ENCODE measurements at places on chromosomes 3 and 15.

GRCh38 chr3:74897006-74897405 is 282.5 kb upstream of the CNTN3 start:
- no peak for DNase-seq

DNA sequence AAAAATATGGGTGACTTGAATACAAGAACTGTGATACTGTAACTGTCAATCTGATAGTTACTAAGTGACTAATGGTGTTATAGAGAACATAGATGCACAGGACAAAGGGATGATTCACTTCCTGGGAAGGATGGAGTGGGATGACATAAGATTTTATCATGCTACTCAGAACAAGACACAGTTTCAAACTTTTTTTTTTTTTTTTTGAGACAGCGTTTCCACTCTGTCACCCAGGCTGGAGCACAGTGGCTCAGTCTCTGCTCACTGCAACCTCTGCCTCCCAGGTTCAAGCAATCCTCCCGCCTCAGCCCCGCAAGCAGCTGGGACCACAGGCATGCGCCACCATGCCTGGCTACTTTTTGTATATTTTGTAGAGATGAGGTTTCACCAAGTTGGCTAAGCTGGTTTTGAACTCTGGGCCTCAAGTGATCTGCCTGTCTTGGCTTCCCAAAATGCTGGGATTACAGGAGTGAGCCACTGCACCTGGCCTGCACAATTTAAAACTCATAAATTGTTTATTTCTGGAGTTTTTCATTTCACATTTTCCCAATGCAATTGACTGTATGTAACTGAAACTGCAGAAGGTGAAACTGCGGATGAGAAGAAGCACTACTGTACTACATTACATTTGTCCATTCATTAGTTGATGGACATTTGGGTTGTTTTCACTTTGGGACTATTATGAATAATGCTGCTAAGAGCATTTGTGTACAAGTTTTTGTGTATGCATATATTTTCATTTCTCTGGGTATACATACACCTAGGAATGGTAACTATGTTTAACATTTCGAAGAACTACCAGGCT is 40.6 kb downstream of the ADIPOQ start:
- no peak for DNase-seq

DNA sequence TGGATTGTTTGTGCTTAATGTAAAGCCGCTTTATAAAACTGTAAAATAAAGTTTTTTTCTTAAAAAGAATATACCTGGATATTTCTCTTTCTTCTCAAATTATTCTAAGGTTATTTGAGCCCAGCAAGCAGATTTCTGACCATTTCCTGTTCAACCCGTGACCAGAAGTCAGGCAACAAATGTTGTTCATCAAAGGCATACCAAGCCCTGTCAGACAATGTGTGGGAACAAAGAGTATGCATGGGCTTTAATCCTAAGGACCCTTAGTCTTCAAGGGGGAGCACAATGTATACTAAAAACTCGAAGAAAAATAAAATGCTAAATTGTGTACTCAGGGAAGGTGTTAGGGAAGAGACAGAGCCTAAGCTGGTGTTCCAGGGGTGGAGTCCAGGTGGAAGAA is 26.6 kb upstream of the PAQR5 start:
- no peak for DNase-seq

GRCh38 chr3:37075955-37076354 is 82.6 kb downstream of the MLH1 start:
- no peak for DNase-seq

- DNase-seq = no peak
Observed at GRCh38 chr3:127697551-127698240, 24.9 kb downstream of the ABTB1 start.

DNA sequence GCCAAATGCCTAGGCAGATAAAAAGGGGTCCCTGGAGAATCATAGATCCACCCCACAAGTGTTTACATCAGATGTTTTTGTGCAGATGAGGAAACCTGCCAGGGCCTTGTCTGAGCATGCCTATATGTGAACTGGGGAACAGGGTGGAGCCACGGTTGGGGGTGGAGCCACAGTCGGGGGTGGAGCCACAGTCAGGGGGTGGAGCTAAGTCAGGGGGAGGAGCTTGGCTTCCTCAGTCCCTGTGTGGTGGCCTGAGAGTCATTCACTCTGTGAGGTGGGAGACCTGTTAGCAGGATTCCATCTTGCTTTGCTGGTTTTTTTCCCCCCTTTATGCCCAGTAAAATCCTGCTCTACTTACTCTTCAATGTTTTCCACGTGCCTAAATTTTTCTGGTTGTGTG is 57.8 kb upstream of the TGFBR2 start:
- no peak for DNase-seq

GRCh38 chr3:49906073-49906743 is 2.5 kb upstream of the MST1R start:
- DNase-seq = peak; percentile 22

GRCh38 chr15:79004336-79004735 is 59.5 kb upstream of the CTSH start:
- no peak for DNase-seq

DNA sequence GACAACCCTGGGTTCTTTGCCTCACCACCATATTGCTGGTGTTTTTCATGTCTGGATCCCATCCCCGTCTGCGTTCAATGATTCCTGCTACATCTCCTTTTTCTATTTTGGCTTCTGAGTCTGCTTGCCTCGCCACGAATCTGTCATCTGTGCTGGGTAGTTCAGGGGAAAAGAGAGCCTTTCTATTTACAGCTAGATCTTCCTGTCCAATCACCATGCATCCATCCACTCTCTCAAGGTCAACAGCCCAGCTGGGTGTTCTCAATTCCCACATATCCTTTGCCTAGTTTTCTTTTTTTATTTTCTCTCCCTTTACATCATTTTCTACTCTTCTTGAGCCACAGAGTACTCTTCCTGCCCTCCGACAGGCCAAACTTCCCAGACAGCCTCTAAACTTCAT is 104.8 kb upstream of the RAD18 start:
- DNase-seq = no peak

- DNase-seq = no peak
Observed at GRCh38 chr3:45760878-45761711, 35.2 kb downstream of the SLC6A20 start.

GRCh38 chr3:190840146-190840545 is 22.3 kb downstream of the GMNC start:
- DNase-seq = no peak

DNA sequence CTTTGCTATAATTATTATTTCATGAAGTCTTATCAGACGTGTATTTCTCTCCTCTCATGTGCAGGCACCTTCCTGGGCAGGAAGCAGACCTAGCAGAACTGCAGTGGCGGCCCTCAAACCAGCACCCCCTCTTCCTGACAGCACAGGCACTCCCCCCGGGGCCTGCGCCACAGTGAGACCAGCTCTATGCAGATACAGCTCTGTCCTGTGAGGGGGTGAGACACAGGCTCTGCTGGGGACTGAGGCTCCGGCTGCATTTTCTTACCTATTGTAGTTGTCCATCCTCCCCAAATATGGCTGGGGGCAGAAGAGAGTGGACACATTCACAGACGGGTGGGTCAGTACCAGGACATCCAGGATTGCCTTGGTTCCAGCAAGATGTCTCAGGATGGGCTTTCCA is 5.0 kb downstream of the CISH start:
- DNase-seq = no peak

- DNase-seq = no peak
Observed at GRCh38 chr3:8840556-8840955, 71.1 kb upstream of the OXTR start.

DNA sequence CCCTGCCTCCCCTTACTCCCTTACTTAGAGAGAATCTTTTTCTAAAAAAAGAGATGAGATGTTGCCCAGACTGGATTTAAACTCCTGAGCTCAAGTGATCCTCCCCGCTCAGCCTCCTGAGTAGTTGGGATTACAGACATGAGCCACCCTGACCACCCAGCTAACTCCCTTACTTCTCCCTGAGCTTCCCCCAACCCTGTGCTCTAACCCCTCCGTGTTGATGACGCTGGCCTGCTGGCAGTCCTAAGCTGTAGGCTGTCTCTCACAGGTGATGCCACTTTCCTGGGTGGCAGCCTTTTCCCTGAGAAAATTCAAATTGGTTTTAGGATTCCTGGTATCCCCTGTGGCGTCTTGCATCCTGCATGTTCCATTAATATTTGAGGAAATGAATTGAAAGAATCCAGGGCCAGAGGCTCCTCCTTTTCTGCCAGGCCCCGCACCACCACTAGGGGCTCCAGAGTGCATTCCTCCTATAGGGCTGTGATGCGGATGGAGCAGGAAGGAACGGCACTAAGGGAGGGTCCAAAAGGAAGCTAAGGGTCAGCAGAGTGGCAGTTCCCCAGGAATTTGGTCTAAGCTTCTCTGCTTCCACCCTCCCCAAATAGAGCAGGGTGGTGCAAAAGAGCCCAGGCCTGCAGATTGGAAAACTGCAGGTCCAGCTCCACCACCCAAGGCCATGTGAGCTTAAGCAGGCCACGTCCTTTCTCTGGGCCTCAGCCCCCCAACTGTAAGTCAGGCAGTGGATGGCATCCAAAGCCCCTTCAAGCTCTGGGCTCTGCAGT is 101.1 kb downstream of the DAPK2 start:
- peak; percentile 51 for DNase-seq

DNA sequence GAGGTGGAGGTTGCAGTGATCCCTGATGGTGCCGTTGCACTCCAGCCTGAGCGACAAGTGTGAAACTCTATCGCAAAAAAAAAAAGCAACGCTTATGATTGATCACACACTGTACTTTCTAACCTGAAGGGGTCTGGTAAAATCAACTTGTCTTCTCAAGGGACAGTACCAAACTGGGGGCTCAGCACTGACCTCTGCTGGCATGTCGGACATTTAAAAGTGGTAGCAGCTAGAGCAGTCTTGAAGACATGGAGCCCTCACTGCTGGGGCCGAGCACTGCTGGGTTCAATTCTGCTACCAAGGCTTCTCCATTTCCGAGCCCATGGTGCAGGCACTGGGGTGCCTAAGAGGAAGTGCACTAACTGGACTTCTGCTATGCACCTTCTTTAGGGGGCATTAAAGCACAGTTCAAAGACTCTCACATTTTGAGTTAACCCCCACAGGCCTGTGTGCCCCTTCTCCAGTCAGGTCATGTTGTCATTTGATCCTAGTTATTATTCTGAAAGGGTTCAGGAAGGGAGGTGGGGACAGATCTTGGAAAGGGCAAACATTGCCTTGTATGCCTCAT is 26.4 kb upstream of the LAMP3 start:
- DNase-seq = no peak

DNA sequence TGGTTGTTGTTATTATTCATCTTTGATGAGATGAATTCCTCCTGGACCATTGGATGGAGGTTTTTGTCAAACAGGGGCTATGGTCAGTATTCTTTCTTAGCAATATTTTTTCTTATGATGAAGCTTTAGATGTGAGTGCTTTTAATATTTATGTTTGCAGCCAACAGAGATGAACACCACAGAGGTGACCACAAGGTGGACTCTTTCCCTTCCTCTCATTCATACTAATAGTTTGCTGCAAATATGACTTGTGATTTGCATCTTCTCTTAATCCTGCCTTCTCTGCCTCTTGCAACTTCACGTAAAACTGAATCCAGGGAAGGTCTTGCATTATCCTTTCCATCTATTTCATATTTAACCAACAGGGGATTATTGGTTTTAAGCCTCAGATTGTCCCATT is 473.1 kb upstream of the UBE2E2 start:
- no peak for DNase-seq

DNA sequence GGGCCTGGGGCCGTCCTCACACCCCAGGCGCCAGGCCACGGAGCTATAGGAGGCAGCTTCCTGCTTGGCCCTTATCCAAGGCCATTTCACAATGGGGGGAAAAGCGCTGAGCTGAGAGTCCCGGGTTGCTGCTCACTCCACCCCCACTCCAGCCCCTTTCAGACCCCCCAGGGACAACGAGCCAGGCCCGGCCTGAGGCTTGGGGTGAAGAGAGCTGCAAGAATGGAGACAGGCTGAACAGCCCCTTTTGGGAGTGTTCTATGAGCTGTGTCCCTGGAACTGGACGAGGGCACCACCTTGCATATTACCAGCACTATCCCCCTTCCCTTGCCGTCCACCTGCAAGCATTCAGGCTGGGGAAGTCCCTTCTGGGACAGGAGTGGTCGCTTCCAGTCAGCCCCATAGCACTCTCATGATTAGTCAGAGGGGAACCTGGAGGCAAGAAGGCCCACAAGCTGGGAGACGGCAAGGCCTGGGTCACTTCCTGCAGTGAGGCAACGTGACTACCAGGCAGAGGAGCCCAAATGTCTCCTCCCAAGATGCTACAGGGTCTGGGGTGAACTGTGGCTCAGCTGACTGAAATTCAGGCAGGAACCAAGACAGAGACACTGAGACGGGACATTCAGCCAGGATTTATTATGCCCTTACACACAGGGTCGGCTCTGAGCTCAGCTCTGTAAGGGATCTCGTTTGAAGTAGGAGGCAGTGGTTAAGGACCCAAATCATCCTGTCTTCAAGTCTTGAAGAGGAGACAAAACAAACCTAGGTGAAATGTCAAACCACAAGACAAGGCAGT is 8.6 kb upstream of the SRP14 start:
- no peak for DNase-seq

- no peak for DNase-seq
Observed at GRCh38 chr15:79193549-79193948, 89.0 kb upstream of the ANKRD34C start.

DNA sequence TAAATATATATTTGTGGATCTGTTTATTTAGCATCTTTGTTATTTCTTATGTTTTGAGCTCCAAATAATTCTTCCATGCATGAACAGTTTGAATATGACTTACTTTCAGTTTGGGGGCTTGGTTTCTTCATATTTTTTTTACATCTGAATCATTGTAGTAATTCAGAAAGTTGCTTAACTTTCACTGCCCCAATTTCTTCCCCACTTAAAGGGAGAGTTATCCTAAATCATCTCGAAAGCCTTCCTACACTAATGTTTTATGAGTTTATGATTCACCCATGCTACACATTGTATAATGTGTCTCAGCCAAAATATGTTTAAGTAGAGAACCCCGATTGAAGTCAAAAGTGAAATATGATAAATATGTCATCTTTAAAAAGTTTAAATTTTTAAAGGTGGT is 47.8 kb downstream of the SPRED1 start:
- DNase-seq = no peak

GRCh38 chr15:83844742-83845141 is 190.8 kb downstream of the ADAMTSL3 start:
- DNase-seq = no peak

DNA sequence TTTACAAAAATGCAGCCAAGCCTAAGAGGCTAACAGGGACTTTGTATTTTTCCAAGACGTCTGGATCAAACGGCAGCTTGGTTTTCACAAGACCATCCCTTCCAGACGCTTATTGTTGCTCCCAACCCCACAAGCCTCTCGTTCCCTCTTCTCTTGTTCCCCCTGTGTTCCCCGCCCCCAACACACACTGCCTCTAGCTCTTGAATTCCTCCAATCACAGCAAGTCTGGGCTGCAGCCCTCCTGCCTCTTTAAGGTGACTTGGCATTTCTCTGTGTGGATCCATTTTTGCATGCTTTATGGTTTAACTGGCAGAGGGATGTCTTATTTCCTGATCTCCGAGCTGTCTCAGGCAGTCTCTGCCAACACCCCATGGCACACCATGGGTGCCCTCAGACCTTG is 182.2 kb downstream of the ABHD5 start:
- no peak for DNase-seq

DNA sequence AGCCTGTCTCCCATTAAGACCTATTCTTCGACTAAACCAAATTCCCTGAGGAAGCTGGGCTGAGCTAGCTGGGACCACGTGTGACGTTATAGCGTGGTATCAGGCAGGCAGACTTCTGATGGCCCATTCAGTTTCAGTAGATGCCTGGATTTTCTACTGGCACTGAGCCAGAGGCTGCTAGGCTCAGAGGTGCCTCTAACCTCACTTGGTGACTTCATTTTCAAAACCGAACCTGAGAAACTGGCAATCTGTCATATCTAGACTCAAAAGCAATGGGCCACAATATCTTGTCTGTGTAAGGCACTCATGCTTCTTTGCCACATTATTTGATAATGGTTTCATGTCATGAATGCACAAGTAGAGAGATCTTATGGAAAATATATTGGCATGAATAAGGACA is 352.1 kb upstream of the AZI2 start:
- DNase-seq = no peak

Data from activated CD8-positive, alpha-beta memory T cell treated with anti-CD3 and anti-CD28 coated beads for 1 hour (primary cell).